ENCODE measurements at places on chromosomes 5 and 9. TPM values are rescaled to one million over a fixed set of nuclear protein-coding genes. Genes with fewer than 3 reads are reported as not detected.
A peak's percentile ranks its signal among the peaks of the same experiment; 100 is the strongest.

The SLC22A4 gene
- total RNA-seq = 5.5 TPM

The NR6A1 gene
- 0.42 TPM for total RNA-seq

The NUTM2G gene
- not detected for total RNA-seq

The PCDHA6 gene
- 0.36 TPM for total RNA-seq

The LECT2 gene
- not detected for total RNA-seq

The GGTA1 gene
- total RNA-seq = 17.6 TPM

The BNIP1 gene
- 8.8 TPM for total RNA-seq

The SPZ1 gene
- total RNA-seq = not detected

The HSD17B3 gene
- 2.2 TPM for total RNA-seq

GRCh38 chr5:60334281-60334713 is 365.7 kb downstream of the DEPDC1B start:
- peaks cover 4% of the 10 kb centered on the region for H3K4me1 ChIP-seq
- no peak overlapping the region for H3K4me3 ChIP-seq
- no peaks in the 10 kb centered on the region for H3K36me3 ChIP-seq
- no peaks in the 10 kb centered on the region for H3K27me3 ChIP-seq
- H3K27ac ChIP-seq = no peak overlapping the region

GRCh38 chr5:98768160-98768959 is 5.1 kb upstream of the RGMB start:
- H3K4me3 ChIP-seq = peak overlapping the region; percentile 65
- no peaks in the 10 kb centered on the region for H3K4me1 ChIP-seq
- no peak overlapping the region for H3K27ac ChIP-seq
- H3K27me3 ChIP-seq = no peaks in the 10 kb centered on the region
- H3K36me3 ChIP-seq = no peaks in the 10 kb centered on the region
- no peak for DNase-seq

DNA sequence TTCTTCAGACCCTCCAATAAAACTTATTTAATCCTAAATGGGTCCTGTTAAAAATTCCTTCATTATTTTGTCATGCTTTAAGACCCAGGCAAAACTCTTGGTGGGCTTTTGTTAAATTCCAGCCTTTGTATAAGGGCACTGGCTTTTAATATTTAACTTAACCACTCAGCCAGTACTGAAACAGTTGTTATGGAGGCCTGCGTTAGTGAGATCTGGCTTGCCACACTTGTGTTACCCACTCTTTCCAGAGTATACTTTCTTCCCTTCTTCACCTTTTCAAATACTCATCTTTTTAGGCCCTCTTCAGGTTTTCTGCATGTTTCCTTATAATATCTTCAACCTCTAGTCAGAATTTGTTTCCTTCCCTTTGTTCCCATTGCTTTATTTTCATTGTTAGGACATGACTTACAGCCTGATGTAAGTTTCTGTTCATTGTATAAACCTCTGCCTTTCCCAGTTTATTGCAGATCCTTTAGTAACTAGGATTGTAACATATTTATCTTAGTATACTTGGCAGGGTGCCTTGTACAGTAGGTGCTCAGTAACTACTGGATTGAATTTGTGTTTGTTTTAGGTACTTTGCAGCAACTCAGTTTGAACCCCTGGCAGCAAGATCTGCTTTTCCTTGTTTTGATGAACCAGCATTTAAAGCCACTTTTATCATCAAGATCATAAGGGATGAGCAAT is 48.8 kb downstream of the LNPEP start:
- H3K4me1 ChIP-seq = no peaks in the 10 kb centered on the region
- no peak for DNase-seq
- no peak overlapping the region for H3K27ac ChIP-seq
- H3K36me3 ChIP-seq = peaks cover under 1% of the 10 kb centered on the region
- no peaks in the 10 kb centered on the region for H3K27me3 ChIP-seq

GRCh38 chr9:132241483-132241839 is 79.6 kb downstream of the NTNG2 start:
- H3K4me1 ChIP-seq = no peaks in the 10 kb centered on the region
- H3K27me3 ChIP-seq = no peaks in the 10 kb centered on the region
- H3K36me3 ChIP-seq = no peaks in the 10 kb centered on the region
- H3K4me3 ChIP-seq = peak overlapping the region; percentile 52

DNA sequence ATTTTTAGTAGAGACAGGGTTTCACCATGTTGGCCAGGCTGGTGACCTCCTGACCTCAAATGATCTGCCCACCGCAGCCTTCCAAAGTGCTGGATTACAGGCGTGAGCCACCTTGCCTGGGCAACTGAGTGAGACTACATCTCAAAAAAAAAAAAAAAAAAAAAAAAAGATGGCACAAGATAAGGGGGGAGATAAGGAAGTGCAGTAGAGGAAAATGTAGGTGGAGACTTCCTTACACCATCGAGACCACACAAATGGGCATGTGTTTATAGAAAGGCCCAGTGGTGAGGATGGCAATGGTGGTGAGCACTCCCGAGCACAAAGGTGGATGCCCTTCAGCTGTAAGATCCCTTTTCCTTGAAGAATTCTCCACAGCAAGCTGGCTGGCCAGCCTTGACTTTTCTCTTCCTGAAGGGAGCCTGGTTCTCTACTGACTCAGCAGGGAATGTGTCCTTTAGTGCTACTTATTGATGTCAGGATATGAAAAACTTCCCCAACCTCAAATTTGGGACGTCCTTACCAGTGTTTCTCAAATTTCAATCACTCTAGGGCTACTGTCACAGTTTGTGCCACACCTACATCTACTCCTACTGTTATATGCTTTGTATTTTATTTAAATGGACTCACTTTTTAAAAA is 28.2 kb downstream of the ERGIC1 start:
- peak overlapping the region; percentile 79 for H3K27ac ChIP-seq
- no peaks in the 10 kb centered on the region for H3K27me3 ChIP-seq
- H3K4me1 ChIP-seq = peaks cover 4% of the 10 kb centered on the region
- no peak overlapping the region for H3K4me3 ChIP-seq

DNA sequence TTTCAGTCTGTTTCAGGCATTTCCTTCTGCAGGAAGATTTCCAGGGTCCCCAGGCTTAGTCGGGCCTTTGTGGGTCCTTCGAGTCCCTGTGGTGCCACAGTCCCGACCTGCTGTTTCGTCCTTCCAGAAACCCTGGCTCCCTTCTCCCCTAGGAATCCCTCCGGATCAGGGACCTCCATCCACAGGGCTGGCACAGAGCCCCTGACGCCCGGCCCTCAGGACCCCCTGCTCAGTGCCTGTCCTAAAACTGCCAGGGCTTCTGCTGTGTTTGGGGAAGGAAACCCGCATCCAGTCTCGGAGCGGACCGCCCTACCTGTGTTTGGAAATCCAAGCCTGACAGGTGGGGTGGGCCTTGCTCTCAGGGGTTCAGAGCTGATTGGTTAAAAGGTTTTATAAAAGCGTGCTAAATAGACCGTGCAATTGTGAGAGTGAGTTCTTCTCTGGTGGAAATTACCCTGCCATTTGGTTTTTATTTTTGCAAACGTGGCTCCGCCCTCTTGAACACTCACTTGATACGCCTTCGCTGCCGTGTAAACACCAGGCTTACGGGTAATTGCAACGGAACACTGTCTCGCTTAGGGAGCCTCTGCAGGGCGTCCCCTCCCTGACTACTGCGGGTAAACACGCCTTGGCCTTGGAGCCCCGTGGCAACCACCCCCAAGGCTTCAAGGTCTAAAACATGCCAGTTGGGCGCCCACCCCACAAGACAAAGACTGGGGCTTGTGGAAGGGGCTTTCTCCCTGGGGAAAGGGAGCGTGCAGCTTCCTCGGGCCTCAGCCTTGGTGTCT is 121.2 kb downstream of the PHF2 start:
- H3K4me3 ChIP-seq = no peak overlapping the region
- H3K27me3 ChIP-seq = no peaks in the 10 kb centered on the region
- no peak overlapping the region for H3K27ac ChIP-seq
- H3K36me3 ChIP-seq = no peaks in the 10 kb centered on the region

- H3K4me1 ChIP-seq = no peaks in the 10 kb centered on the region
- H3K4me3 ChIP-seq = no peak overlapping the region
- no peaks in the 10 kb centered on the region for H3K36me3 ChIP-seq
- no peak overlapping the region for H3K27ac ChIP-seq
Measured at GRCh38 chr5:94564812-94565211, 53.6 kb downstream of the KIAA0825 start.

DNA sequence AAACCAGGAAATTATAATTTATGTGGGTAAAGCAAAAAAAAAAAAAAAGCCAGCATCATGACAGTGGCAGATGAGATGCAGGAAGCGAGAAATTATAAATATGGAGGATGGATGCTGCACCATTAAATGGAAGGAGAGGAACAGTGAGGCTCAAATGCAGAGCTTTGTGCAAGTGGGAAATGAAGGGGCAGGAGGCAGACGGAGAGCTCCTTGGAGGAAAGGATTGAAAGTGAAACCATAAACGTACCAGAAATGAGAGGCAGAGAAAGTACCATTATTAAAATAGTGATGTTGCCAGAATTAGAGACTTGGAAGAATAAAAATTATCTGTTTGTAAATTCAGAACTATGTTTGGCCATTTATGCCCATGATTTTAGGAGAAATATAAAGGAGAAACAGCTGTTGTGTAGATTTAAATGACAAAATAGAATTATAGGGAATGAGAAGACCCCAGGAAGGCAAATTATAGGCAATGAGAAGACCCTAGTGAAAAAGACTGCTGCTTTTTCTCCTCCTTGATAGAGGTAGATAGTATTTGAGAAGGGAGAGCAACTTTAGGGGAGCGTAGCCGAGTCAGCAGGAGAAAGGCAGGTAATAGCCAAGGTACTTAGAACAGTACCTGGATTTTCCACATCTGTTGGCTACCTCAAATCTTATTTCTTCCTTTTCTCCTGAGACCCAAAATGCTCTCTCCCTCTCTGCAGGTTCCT is 341.0 kb upstream of the CD180 start:
- peaks cover 2% of the 10 kb centered on the region for H3K4me1 ChIP-seq
- peak overlapping the region; percentile 59 for H3K4me3 ChIP-seq
- H3K27ac ChIP-seq = no peak overlapping the region
- no peak for DNase-seq

- no peaks in the 10 kb centered on the region for H3K27me3 ChIP-seq
- no peak overlapping the region for H3K27ac ChIP-seq
- no peaks in the 10 kb centered on the region for H3K4me1 ChIP-seq
- H3K4me3 ChIP-seq = no peak overlapping the region
- DNase-seq = peak; percentile 37
Measured at GRCh38 chr9:89770531-89771174, 165.8 kb downstream of the GADD45G start.

- no peak overlapping the region for H3K4me3 ChIP-seq
- H3K4me1 ChIP-seq = no peaks in the 10 kb centered on the region
- H3K27me3 ChIP-seq = no peaks in the 10 kb centered on the region
- no peak overlapping the region for H3K27ac ChIP-seq
- H3K36me3 ChIP-seq = no peaks in the 10 kb centered on the region
Measured at GRCh38 chr5:147085409-147085808, 149.4 kb upstream of the STK32A start.

DNA sequence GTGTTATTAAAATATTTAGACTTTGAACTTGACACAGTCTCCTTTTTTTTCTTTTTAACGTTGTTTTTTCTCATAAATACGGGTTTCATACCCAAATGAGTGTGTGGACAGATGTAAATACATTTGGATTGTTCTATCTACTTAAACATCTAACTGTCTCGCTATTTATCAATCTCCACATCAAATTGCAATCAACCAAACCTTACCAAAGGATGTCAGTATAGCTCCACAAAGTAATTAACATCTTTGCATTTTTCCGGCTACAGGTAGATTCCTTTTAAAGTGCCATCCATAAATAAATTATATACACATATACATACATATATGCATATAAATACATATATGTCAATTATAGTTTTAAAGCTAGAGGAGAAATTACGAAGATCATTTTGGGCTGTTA is 705 bp upstream of the CDH10 start:
- no peak for DNase-seq
- H3K4me1 ChIP-seq = no peaks in the 10 kb centered on the region

DNA sequence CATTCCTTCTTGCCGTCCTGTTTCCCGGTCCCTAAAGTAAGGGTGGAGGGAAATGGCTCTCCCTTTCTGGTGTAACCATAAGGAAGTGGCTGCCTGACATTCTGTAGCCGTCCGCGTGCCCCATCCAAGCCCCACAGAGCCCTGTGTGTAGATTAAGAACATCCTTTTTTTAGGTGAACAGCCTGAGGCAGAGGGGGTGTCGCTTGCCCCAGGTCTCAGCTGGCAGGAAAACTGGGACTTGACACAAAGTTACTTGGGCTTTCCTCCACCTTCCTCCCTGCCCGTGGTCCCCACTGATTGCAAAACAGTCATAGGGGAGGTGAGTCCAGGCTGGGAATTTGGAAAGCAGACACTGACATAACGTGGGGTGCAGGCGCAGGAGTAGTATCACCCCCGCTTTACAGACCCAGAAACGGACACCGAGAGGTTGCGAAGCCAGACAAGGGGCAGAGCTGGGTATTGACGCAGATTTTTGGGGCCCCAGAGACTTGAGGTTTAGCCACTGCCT is 22.8 kb downstream of the C9orf50 start:
- no peaks in the 10 kb centered on the region for H3K4me1 ChIP-seq
- H3K27ac ChIP-seq = no peak overlapping the region
- no peaks in the 10 kb centered on the region for H3K36me3 ChIP-seq
- no peaks in the 10 kb centered on the region for H3K27me3 ChIP-seq
- H3K4me3 ChIP-seq = no peak overlapping the region
- DNase-seq = no peak

DNA sequence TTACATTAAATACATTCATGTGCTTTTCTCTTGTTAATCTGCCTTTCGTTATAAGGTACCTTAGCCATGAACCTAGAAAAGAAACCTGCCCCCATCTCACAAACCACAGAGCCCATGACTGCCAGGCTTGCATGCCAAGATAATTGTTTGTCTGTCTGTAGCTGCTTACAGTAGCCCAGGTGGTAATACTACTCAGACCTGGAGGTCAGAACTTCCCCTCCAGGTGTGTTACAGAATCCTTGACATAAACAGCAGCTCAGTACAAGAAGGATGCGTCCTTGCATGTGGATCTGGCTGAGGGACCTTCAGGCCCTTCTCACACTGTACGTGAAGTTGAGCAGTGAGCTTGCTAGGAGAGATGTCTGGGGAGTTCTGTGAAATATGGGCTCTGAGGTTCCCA is 291.4 kb downstream of the CSNK1G3 start:
- H3K4me1 ChIP-seq = no peaks in the 10 kb centered on the region
- no peaks in the 10 kb centered on the region for H3K36me3 ChIP-seq

- no peak overlapping the region for H3K4me3 ChIP-seq
- no peaks in the 10 kb centered on the region for H3K36me3 ChIP-seq
- DNase-seq = no peak
- H3K27me3 ChIP-seq = no peaks in the 10 kb centered on the region
- no peaks in the 10 kb centered on the region for H3K4me1 ChIP-seq
Measured at GRCh38 chr5:142281966-142282365, 42.9 kb downstream of the SPRY4 start.

GRCh38 chr9:123438321-123438720 is 82.3 kb downstream of the CRB2 start:
- H3K36me3 ChIP-seq = peaks cover 2% of the 10 kb centered on the region
- no peak overlapping the region for H3K27ac ChIP-seq
- no peaks in the 10 kb centered on the region for H3K4me1 ChIP-seq
- DNase-seq = peak; percentile 21

GRCh38 chr5:124661317-124662141 is 84.9 kb downstream of the ZNF608 start:
- peak overlapping the region; percentile 44 for H3K27ac ChIP-seq
- no peaks in the 10 kb centered on the region for H3K36me3 ChIP-seq
- no peaks in the 10 kb centered on the region for H3K4me1 ChIP-seq
- no peaks in the 10 kb centered on the region for H3K27me3 ChIP-seq

GRCh38 chr5:178094345-178094744 is 19.0 kb upstream of the N4BP3 start:
- H3K27me3 ChIP-seq = no peaks in the 10 kb centered on the region
- H3K4me1 ChIP-seq = no peaks in the 10 kb centered on the region
